ENCODE measurements at places on chromosomes 11 and 22. TPM values are rescaled to one million over a fixed set of nuclear protein-coding genes. Genes with fewer than 3 reads are reported as not detected.

The SYCE3 gene
- not detected for total RNA-seq

The C11orf21 gene
- total RNA-seq = not detected

The CTSC gene
- 273 TPM for total RNA-seq

The GRIK4 gene
- total RNA-seq = not detected

The OR8A1 gene
- not detected for total RNA-seq

The OOSP3 gene
- total RNA-seq = not detected

The ZNRF3 gene
- total RNA-seq = 3.9 TPM

The PHETA2 gene
- total RNA-seq = 11.3 TPM

All from HFFc6 (cell line).